ENCODE measurements at places on chromosomes 2 and 18.

DNA sequence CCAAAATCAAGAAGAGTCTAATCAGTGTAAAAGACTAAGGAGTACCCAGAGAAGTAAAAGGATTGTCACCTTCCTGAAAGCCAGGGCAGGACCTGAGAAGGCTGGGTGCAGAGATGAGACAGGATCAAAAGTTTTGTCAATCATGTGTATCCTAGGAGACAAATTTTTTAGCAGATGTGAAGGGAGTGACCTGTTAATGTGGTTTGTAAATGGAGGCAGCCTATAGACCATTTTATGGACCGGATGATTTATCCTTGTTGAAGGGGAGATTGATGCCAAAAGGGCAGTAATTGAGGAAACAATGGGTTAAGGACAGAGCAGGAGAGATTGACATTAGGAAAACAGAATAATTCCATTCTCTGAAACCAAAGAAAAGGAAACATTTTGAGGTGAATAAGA, 813 bp downstream of the NDC80 start:
- peaks cover 30% of the 10 kb centered on the region for H3K4me1 ChIP-seq
- H3K36me3 ChIP-seq, result no peaks in the 10 kb centered on the region
- H3K4me3 ChIP-seq, result peak overlapping the region; percentile 95

GRCh38 chr2:134127496-134127895, 126.4 kb upstream of the MGAT5 start:
- no peak for DNase-seq
- no peaks in the 10 kb centered on the region for H3K36me3 ChIP-seq
- H3K4me3 ChIP-seq, result no peak overlapping the region
- H3K27ac ChIP-seq, result no peak overlapping the region
- no peaks in the 10 kb centered on the region for H3K4me1 ChIP-seq

DNA sequence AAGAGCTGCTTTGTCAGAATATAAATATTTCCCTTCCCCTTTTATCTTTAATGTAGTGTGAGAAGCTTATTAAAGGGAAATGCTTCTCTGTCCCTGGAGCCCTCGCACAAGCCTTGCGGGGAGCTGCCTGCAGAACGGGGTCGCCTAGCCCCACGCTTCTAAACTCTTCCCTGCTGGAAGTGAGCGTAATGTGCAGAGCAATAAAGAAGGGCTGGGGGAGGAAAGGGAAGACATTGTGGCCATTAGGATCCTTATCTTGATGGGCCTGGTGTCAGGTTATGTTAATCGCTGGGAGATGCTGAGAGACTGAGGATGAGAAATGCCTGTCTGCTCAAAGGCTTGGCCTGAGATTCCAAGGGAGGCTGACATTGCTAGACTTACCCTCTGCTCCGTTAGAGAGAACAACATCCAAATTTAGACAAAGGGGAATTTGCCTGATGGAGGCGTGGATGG, 18.9 kb upstream of the FZD7 start:
- H3K4me3 ChIP-seq, result no peak overlapping the region
- no peak overlapping the region for H3K27ac ChIP-seq
- no peaks in the 10 kb centered on the region for H3K4me1 ChIP-seq
- H3K36me3 ChIP-seq, result no peaks in the 10 kb centered on the region

- H3K27me3 ChIP-seq, result no peaks in the 10 kb centered on the region
- no peak overlapping the region for H3K4me3 ChIP-seq
- H3K27ac ChIP-seq, result no peak overlapping the region
- H3K4me1 ChIP-seq, result no peaks in the 10 kb centered on the region
These were observed 477.2 kb upstream of the LRRTM4 start for GRCh38 chr2:77999376-77999775.

- no peak for DNase-seq
- H3K27me3 ChIP-seq, result no peaks in the 10 kb centered on the region
- H3K36me3 ChIP-seq, result no peaks in the 10 kb centered on the region
These were observed 72.9 kb downstream of the PTRHD1 start for GRCh38 chr2:24720310-24720709.

GRCh38 chr2:226977775-226978190, 141.9 kb downstream of the RHBDD1 start:
- no peaks in the 10 kb centered on the region for H3K27me3 ChIP-seq
- peaks cover 9% of the 10 kb centered on the region for H3K4me1 ChIP-seq
- no peak overlapping the region for H3K4me3 ChIP-seq

DNA sequence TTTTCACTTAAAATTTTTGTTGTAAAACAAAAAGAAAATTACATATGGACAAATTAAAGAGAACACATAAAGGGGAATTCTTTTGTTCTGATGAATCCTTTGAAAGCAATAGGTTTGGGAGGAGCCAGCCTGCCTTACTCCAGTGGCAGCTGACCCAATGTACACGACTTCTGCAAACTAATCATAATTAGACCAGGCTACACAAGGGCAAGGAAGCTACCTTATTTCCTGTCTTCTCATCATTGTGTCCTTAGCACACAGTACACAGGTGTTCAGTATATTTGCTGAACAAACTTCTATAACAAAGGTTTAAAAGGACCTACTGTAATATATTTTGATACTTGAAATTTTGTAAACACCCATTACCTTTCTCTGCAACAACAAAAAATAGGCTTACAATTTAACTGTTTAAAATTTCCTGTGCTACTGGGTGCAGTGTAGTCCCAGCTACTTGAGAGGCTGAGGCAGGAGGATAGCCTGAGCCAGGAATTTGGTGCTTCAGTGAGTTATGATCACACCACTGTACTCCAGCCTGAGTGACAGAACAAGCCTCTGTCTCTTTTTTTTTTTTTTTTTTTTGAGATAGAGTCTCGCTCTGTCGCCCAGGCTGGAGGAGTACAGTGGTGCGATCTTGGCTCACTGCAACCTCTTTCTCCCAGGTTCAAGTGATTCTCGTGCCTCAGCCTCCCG, 18.9 kb downstream of the KCNG3 start:
- no peak for DNase-seq
- H3K4me3 ChIP-seq, result no peak overlapping the region
- H3K27me3 ChIP-seq, result no peaks in the 10 kb centered on the region

- no peaks in the 10 kb centered on the region for H3K4me1 ChIP-seq
- H3K4me3 ChIP-seq, result no peak overlapping the region
- no peak for DNase-seq
- H3K36me3 ChIP-seq, result no peaks in the 10 kb centered on the region
- no peaks in the 10 kb centered on the region for H3K27me3 ChIP-seq
These were observed 44.5 kb upstream of the MYCN start for GRCh38 chr2:15895615-15896469.

DNA sequence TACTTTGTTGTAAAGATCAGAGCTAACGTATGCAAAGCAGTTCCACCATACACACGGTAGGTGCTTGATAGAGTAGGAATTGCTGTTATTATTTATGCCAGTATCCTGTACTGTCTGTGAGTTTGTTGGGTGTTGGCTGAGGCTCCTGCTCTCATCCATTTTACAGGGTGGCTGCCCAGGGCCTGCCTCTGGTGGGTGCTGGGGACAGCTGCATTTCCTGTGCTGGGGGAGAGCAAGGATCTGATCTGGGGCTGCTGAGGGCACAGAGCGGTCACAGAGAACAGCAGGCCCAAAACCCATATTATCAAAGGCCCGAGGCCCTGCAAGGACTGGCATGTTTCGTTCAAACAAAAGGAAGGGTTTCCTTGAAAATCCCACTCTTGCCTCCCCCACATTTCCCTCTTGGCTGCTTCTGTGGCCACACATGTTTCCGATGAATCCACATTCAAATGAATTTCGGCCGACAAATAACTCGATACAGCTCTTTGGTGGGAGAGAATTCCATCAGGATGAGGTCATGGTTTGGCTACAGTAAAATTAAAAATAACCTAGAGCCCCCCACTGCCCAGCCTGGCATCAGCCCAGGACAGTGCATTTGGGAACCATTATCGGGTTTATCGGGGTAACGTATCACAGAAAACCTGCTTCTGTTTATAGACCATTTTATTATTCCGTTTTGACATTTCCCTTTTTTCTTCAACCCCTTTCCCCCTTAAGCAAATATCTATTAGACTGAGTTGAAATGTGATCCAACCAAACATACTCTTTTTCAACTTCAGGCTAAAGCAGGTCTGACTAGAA, 143.4 kb downstream of the CYRIA start:
- H3K4me1 ChIP-seq, result no peaks in the 10 kb centered on the region
- H3K27me3 ChIP-seq, result no peaks in the 10 kb centered on the region
- no peaks in the 10 kb centered on the region for H3K36me3 ChIP-seq

DNA sequence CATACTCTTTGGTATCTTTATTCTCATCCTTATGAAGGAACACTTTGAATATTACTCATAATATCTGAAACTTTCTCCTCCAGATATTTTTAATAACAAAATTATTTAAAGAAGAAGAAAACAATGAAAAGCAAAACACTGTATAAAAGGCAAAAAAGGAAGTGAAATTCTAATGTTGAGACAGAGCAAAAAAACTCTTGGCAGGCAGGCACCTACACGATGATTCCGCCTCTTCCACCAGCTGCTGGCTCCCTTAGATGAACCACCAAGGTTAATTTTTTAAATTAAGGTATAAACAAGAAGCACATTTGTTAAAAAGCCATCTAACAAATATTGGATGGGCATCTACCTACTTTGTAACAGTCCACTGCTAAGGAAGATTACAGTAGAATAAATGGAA, 434.7 kb downstream of the EPHA4 start:
- H3K27ac ChIP-seq, result no peak overlapping the region
- peaks cover 18% of the 10 kb centered on the region for H3K4me1 ChIP-seq
- no peak for DNase-seq
- no peak overlapping the region for H3K4me3 ChIP-seq
- H3K36me3 ChIP-seq, result no peaks in the 10 kb centered on the region

- H3K36me3 ChIP-seq, result no peaks in the 10 kb centered on the region
- no peaks in the 10 kb centered on the region for H3K4me1 ChIP-seq
- DNase-seq, result no peak
- H3K27ac ChIP-seq, result no peak overlapping the region
- no peak overlapping the region for H3K4me3 ChIP-seq
- no peaks in the 10 kb centered on the region for H3K27me3 ChIP-seq
These were observed 7.5 kb upstream of the KDSR start for GRCh38 chr18:63374540-63374939.

- H3K4me3 ChIP-seq, result no peak overlapping the region
- H3K36me3 ChIP-seq, result no peaks in the 10 kb centered on the region
- no peak for DNase-seq
- no peak overlapping the region for H3K27ac ChIP-seq
- H3K4me1 ChIP-seq, result peaks cover 18% of the 10 kb centered on the region
These were observed 56.9 kb downstream of the SETBP1 start for GRCh38 chr18:44737623-44738022.

Measured in GM23248 (cell line).